ENCODE measurements at places on chromosomes 5 and 9.

- peak; percentile 47 for DNase-seq
These were observed 91.4 kb downstream of the ADAMTS12 start for GRCh38 chr5:33800241-33800950.

DNA sequence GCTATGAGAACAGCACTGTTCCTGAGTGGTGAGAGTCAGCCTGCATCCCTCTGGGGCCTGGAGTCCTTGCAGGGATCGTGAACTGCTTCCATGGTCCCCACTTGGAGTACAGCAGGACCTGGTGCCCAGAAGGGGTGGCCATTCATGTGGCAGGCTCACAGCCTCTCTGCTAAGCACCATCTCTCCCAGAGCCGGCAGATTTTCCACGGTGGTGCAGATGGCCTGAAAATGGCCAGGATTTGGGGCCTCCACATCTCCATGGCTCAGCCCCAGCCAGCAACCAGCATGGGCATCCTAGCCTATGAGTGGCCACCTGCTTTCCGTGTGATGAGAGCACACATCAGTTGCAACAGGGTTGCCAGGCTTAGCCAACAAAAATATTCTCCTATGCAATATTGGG is 33.9 kb upstream of the SEMA4D start:
- DNase-seq: no peak

DNA sequence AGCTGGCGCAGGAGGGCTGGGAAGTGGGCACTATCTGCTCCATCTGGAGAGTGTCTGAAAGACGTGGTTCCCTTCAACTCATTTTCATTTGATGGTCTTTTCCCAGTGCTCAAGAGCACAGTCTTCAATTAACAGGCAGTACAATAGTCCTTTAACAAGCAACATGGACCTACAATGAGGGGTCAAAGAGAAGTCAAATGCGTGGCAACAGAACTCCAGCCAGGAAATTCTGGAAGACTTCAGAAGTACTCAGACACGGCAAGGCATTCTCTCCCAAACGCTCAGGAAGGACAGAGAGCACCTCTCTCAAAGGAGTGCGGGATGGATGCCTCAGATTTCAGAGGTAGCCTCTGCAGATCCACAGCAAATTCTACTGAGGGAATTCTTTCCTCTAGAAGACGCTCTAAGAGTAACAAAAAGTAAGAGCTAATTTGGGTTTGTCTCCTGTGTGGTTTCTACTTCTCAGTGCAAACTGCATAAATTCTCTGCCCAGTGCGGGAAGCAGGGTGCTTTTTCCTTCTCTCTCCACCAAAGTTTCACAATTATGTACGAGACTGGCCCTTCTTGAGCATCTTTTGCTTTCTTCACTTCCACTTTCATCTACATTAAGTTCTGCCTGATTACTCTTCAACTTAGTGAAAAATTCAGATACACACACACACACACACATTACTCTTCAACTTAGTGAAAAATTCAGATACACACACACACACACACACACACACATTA is 56.4 kb downstream of the LHFPL2 start:
- peak; percentile 45 for DNase-seq

GRCh38 chr5:87340716-87341115 is 72.0 kb downstream of the CCNH start:
- DNase-seq: no peak

- no peak for DNase-seq
These were observed 51.8 kb downstream of the IRX2 start for GRCh38 chr5:2699686-2700085.

DNA sequence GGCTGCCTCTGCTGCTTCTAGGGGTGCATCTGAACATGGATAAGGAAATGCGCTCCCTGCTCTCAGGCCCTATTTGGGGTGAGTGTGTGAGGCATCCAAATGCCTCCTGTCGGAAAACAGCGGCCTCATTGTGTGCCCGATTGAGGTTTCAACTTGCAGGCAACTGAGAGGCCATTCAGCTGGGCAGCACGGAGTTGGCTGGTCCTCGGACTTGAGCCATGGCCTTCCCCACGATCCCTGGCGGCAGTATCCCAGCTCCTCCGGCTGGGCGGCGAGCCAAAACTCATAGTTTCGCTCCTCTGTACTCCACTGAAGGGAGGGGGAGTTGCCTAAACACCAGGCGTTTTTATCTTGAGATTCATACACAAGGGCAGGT is 597.3 kb upstream of the SGCD start:
- no peak for DNase-seq

DNA sequence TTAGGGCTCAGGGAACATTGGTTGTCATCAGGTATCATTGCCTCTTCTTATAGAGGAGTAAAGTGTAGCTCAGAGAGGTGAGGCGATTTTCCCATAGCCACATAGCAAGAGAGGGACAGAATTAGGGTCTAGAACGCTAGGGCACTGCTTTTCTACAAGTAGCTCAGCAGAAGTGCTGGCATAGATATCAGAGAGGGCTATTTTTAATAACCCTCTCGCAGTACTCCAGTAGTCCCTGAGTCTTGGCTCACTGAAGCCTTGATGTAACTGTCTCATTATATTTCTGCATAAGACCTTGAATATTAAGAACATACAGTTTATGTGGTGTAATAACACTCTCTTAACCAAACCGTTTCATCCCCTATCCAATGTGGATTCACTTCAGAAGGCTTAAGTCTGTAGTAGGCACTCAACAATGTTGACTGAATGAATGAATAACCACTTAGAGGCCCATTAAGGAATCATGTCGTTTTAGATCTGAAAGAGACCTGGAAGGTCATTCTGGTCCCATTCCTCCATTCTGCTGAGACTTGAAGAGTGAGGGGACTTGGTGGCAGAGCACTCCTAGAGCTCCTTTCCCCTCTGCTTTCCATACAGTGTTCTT is 4.7 kb upstream of the FRMPD1 start:
- no peak for DNase-seq

DNA sequence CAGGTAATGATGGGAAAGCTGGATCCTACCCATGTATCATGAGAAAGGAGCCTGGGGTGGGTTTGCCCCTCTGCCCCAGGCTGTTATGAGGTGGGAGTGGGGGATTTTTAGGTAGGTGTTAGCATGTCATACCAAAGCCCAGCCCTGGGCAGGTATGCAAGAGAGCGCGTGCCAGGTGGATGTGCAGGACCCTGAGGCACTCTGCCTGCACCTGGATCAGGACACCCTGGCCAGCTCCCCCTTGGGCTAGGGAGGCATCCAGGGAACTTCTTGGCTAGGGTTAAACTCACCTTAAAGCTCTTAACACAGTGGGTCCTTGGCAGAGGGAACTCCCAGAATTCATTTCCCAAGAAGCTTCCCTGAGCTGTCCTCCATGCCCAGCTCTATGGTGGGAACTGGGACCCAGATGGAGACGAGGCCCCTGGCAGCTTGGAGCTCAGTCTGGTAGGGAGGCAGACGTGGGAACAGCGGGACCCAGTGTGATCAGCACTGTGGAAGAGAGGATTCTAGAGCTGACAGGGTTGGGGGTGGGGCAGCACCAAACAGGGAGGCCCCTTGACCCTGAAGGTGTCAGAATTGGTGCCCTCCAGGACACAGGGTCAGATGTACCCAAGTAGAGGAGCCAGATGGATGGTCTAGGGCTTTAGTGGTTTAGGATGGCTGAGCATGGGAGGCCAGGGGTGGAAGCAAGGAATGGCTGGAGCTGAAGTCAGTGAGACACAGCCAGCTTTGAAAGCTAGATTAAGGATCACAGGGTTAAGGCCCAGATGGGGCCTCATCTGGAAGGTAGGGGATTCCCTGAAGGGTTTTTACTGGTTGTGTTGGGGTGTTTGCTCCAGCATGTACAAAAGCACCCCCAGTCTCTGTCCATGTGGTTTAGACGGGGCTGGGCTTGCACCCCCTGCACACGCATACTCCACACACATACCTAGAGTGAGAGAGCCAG is 2.2 kb upstream of the PRR7 start:
- DNase-seq: no peak

- no peak for DNase-seq
These were observed 1.3 kb upstream of the HSPA4 start for GRCh38 chr5:133050521-133050920.

GRCh38 chr9:16870596-16871335 is at the start of gene BNC2:
Gene BNC2, minus strand, starts transcription at chr9:16870670. Its CDS starts 22 bp downstream, at chr9:16870648.
- peak; percentile 50 for DNase-seq

DNA sequence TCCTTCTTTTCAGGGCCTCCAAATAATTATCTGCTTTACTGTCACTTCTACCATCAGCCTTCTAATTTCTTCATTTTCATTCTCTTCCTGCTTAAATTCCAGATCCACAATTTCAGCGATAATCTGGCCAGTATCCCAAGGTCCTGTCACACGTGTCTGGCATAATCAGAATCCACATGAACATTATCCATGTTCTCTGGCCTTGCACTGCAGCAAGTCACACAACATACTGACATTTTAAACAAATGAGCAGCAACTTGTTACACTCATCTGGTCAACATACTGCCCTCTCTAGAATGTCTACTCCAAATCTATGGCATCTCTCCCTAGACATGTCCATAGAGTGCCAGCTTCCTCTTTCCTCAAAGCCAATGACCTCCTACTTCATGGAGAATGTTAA is 43.8 kb upstream of the RASEF start:
- no peak for DNase-seq

GRCh38 chr9:86753836-86754235 is 193.5 kb downstream of the GAS1 start:
- DNase-seq: no peak

GRCh38 chr9:109821711-109822110 is 41.7 kb downstream of the PALM2AKAP2 start:
- DNase-seq: no peak

DNA sequence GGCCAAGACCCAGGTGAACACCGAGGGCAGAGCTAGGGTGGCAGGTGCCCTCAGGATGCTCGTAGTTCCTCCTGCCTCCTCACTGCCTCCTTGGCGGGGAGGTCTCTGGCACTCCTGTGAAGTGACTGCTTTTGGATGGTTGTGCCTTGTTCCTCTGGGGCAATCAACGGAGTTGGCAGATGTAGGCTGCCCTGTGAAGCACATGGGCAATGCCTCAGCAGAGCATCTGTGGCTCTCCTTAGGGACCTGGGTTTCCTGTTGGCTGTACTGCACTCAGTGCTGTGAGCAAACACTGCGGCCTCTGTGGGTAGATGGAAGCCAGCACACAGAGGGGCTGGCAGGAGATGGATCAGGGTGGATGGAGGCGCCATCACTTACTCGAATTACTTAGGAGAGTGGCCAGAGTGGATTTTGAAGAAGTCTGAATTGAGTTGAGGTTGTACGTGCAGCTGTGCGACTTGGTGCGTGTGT is 71.4 kb upstream of the COL5A1 start:
- DNase-seq: no peak

DNA sequence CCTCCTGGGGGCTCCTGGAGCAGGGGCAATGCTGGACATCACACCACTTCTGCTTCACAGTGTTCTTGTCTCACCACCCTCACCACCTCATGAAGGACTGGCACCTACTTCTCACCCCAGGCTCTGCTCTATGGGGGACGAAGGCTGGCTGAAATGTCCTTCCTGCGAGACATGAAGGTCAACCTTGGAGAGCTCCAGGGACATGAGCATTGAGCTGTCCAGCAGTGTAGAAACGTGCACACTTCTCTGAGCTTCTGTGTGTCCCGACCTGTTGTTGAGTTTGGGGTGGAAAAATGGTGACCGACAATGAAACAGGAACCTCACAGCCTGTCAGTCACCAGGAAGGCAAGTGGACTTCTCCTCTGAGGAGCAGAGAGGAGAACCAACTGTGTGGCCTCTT is 68.6 kb upstream of the ADAMTS16 start:
- DNase-seq: no peak

- no peak for DNase-seq
These were observed 13.5 kb downstream of the SDHA start for GRCh38 chr5:231661-232060.

DNA sequence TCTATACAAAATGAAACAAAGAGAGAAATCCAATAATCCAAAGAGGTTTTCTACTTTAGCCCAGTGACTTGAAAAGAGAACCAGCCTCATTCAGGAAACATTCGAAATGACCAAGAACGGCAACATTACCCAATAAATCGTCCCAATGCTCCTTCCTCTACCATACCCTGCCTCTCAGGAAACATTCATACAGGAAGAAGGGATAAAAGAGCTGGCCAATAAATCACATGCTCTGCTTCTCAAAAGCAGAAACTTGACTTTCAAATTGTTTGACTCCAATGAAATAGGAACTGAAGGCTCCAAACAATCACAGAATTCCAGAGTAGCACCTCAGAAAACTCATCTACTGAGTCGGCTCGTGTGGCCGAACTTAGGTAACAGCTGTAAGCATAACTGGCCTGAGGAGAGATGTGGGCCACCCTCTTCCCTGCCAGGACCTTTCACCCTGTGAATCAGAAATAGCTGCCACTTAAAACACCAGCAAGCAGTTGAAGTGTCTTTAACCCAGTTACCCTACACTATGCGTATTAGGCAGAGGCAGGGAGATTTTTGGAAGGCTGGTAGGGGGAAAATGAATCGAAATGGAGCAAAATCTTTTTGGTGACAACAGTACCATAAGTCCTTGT is 14.6 kb downstream of the ARL15 start:
- no peak for DNase-seq

DNA sequence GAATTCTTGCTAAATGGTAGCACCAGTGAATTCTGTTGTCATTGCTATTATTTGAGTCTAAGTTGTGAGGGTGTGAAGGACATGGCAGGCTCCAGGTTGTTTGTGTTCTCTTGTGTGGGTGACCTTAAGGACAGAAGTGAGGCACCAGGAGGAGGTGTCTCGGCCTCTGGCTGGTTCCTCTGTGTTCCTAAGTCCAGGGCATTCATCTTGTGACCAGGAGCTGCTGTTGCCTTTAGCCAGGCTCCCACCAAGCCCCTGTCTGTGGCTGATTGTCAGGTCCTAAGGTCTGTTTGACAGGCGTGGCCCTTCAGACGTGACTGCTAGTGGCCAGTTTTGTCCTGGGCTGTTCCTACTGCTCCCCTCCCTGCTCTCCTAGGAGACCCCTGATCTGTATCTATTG is 89.4 kb downstream of the ANGPTL2 start:
- no peak for DNase-seq

- DNase-seq: peak; percentile 22
These were observed 49.5 kb downstream of the RXRA start for GRCh38 chr9:134375430-134376385.
